Lung (tissue), 17 donors: ENCODE measurements at places on chromosomes 11 and 22.

- no peak for DNase-seq
These were observed 1.3 kb upstream of the ZNF202 start for GRCh38 chr11:123742724-123743120.

- no peak for DNase-seq
These were observed 21.6 kb upstream of the IL18BP start for GRCh38 chr11:71977090-71977489.

- no peak for DNase-seq
These were observed 36.3 kb downstream of the HORMAD2 start for GRCh38 chr22:30116362-30117117.

DNA sequence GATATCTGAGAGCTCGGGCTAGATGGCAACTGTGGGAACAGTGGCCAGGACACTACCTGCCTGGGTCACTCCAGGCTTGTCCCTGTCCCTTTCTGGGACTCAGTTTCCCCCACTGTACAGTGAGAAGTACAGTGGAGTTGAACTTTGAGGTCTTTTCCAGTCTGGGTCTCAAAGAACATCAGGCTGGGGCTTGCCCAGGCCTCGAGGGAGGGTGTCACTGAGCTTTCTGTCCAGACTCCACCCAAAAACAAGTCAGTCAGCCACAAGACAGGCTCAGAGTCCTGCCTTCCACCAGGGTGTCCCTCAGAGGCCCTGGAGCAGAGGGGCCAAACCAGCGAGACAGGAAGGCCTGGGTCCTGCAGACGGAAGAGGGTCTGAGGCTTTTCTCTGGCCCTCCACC lies 2.0 kb upstream of the PLA2G3 start:
- no peak for DNase-seq

GRCh38 chr22:25143156-25144076 lies 56.2 kb upstream of the CRYBB3 start:
- peak; percentile 63 for DNase-seq

GRCh38 chr22:37254209-37254866 lies 10.3 kb upstream of the RAC2 start:
- no peak for DNase-seq

DNA sequence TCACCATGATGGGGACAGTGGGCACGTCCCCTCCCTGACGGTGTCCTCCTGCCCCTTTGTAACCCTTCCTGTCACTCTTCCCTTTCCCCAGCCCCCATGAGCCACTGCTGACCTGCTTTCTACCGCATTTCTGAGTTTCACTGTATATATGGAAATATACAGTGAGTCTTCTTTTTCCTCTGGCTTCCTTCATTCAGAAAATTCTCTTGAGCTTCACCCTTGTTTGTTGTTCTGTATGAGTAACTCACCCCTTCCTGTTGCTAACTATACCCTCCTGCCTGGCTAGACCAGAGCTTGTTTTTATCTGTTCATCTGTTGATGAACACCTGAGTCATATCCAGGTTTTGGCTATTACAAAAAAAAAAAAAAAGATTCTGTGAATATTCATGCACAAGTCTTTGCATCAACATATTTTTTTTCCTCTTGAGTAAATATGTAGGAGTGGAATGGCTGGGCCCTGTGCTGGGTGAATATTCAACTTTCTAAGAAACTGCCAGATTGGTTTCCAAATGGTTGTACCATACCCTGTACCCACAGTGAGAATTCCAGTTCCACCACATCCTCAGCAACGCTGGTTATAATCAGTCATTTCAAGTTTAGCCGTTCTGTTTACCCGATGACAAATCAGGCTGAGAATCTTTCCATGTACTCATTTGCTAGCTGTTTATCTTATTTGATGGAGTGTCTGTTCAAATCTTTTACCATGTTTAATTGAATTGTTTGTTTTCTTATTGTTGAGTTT lies 62.0 kb downstream of the IGF2 start:
- peak; percentile 40 for DNase-seq

DNA sequence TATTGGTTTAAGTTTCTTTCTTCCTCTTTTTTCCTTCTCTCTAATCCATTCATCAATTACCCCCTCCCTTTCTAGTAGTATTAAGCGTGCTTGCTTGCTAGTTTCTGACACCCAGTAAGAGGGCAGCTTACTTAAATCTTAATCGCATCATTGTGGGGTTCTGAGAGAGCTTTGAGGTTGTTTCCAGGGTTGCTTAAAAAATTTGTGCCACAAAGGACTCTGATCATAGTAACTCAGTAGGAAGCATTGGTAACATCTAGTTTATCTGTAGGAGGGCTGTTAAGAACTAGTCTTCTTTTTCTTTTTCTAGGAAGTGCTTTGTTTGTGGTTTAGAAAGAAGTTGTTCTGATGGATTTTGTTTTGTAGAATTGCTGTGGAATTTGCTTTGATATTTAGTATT lies 45.3 kb downstream of the TMEM135 start:
- peak; percentile 50 for DNase-seq

- DNase-seq = no peak
These were observed 45.9 kb upstream of the GPR83 start for GRCh38 chr11:94447149-94447548.

- DNase-seq = peak; percentile 92
These were observed at the start of gene LRRC74B for GRCh38 chr22:21045585-21046294. LRRC74B (plus strand) TSS chr22:21045946; CDS start chr22:21045987, 41 bp downstream.
